Activated T-helper 1 cell treated with anti-CD3 and anti-CD28 coated beads, Interleukin-12 subunit alpha, Interleukin-12 subunit beta, Interleukin-2, Interleukin-4 antibody, amounts not matched to agents 30 ng/mL and 10 ng/mL and 1 ng/mL, durations not matched to agents 14 hours and 24 hours and 36 hours (primary cell): ENCODE measurements at places on chromosomes 7 and 10. TPM values are rescaled to one million over a fixed set of nuclear protein-coding genes. Genes with fewer than 3 reads are reported as not detected.

The MGAM2 gene
- not detected in 2 replicates for total RNA-seq

GRCh38 chr10:14306190-14306589 is 24.5 kb downstream of the FRMD4A start:
- no peak for DNase-seq
- H3K27ac ChIP-seq = no peak overlapping the region
- no peaks in the 10 kb centered on the region for H3K36me3 ChIP-seq
- H3K4me3 ChIP-seq = no peak overlapping the region
- H3K27me3 ChIP-seq = no peaks in the 10 kb centered on the region
- H3K4me1 ChIP-seq = no peaks in the 10 kb centered on the region

DNA sequence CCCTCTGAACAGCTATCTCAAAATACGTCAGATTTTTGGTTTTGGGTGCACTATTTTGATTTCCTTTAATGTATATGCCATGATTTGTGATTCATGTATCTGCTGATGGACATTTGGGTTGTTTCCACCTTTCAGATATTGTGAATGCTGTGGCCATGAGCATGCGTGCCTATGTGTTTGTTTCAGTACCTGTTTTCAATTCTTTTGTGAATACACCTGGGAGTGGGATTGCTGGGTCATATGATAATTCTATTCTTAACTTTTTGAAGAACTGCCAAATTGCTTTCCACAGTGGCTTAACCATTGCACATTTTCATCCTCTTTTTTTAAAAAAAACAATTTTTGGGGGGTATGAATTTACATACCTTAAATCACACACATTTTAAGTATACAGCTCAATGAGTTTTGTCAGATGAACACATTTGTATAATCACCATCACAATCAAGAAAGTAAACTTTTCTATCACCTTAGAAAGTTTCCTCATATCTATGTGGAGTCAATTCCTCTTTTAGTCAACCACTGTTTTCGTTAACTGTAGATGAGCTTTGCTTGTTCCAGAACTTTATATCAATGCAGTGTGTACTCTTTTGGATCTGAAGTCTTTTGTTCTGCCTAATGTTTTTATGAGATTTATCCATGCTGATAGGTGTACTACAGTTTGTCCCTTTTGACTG is 36.9 kb downstream of the CYP26A1 start:
- H3K27me3 ChIP-seq = peaks cover 7% of the 10 kb centered on the region
- H3K27ac ChIP-seq = no peak overlapping the region
- H3K4me1 ChIP-seq = no peaks in the 10 kb centered on the region
- DNase-seq = no peak

GRCh38 chr7:130818056-130818455 is 84.0 kb upstream of the KLF14 start:
- peaks cover 2% of the 10 kb centered on the region for H3K27me3 ChIP-seq
- no peaks in the 10 kb centered on the region for H3K36me3 ChIP-seq
- H3K4me1 ChIP-seq = peaks cover 9% of the 10 kb centered on the region
- H3K4me3 ChIP-seq = no peak overlapping the region
- no peak for DNase-seq
- H3K27ac ChIP-seq = no peak overlapping the region

GRCh38 chr10:101006593-101007098 is 7.0 kb downstream of the LZTS2 start:
- H3K4me3 ChIP-seq = no peak overlapping the region
- no peak for DNase-seq
- no peaks in the 10 kb centered on the region for H3K4me1 ChIP-seq

The PHYHIPL gene
- total RNA-seq = not detected in 2 replicates

The NRG3 gene
- 0.10 TPM in 1 of 2 replicates, not detected in the other for total RNA-seq

GRCh38 chr7:27129729-27130539 is 623 bp downstream of the HOXA4 start:
- peak overlapping the region; percentile 15 for H3K4me3 ChIP-seq
- H3K36me3 ChIP-seq = peaks cover 3% of the 10 kb centered on the region
- H3K4me1 ChIP-seq = peaks cover 19% of the 10 kb centered on the region
- H3K27ac ChIP-seq = no peak overlapping the region

DNA sequence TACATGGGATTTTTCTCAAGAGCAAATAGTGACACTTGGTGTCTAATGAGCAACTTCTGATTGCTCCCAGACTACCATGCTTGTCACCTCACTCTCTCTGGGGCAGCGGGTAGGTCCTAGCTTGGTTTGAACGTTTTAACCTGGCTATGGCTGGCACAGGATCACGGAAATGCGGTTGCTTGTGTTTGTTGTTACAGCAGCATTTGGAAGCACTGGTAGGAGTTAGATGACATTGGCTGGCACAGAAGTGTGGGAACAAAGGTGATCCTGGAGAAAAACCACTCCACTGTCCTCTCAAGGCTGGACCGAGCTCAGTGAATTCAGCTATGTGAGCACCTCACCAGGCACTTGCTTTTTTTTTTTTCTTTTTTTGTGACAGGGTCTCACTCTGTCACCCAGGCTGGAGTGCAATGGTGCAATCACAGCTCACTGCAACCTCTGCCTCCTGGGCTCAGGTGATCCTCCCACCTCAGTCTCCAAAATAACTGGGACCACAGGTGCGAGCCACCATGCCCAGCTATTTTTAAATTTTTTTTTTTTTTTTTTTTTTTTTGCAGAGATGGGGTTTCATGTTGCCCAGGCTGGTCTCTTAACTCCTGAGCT is 3.5 kb upstream of the PFKFB3 start:
- no peak overlapping the region for H3K27ac ChIP-seq
- no peaks in the 10 kb centered on the region for H3K27me3 ChIP-seq
- H3K4me3 ChIP-seq = no peak overlapping the region
- H3K4me1 ChIP-seq = peaks cover 41% of the 10 kb centered on the region
- no peak for DNase-seq
- H3K36me3 ChIP-seq = peaks cover 11% of the 10 kb centered on the region

The NXPH1 gene
- total RNA-seq = not detected in 2 replicates

DNA sequence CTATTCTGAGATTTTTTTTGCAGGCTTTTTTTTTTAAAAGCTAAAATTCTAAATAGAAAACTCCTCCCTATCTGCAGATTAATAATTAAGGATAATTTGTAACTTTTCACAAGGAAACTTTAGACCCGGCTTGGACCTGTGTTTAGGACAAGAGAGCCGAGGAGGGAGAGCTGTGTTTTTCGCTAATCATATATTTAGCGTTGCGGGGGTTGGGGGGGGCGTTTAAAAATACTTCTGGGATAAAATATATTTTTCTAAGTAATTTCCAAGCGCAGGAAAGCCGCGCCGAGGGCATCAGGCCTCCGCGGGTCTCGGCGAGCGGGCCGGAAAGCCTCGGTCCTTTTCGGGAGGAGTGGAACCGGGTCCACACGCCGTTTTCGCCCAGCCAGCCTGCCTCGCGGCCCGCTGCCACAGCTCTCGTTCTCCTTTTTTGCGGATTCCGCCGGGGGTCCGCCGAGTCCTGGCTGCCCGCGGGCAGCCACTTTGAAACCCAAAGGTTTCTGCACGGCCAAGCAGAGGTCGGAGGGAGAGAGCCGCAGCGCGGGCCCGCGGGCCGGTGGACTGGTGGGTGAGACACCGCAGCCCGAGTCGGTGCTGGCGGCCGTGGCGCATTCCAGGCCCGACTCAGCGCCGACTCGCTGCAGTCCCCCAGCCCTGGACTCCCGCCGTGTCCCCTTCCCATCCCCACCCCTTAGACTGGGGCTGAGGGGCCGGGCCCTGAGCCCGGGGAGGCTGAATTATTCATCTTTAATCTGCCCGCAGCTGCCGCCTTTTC is 2.3 kb downstream of the PAX2 start:
- H3K27ac ChIP-seq = peak overlapping the region; percentile 72
- DNase-seq = no peak
- H3K36me3 ChIP-seq = peaks cover 2% of the 10 kb centered on the region

The SPDYE3 gene
- not detected in 2 replicates for total RNA-seq

The AQP1 gene
- 0.12 and 0.13 TPM in 2 replicates for total RNA-seq

The AVPI1 gene
- 0.66 and 0.93 TPM in 2 replicates for total RNA-seq

- H3K4me3 ChIP-seq = no peak overlapping the region
- peaks cover 12% of the 10 kb centered on the region for H3K4me1 ChIP-seq
- DNase-seq = no peak
- H3K27me3 ChIP-seq = no peaks in the 10 kb centered on the region
- no peaks in the 10 kb centered on the region for H3K36me3 ChIP-seq
Measured at GRCh38 chr7:106542550-106543220, 118.3 kb downstream of the CCDC71L start.

The PTF1A gene
- total RNA-seq = not detected in 2 replicates

The CALML5 gene
- total RNA-seq = not detected in 2 replicates

- no peaks in the 10 kb centered on the region for H3K4me1 ChIP-seq
- no peak for DNase-seq
Measured at GRCh38 chr7:159117366-159118196, 27.1 kb downstream of the VIPR2 start.

- H3K4me1 ChIP-seq = no peaks in the 10 kb centered on the region
- no peak overlapping the region for H3K4me3 ChIP-seq
- no peaks in the 10 kb centered on the region for H3K36me3 ChIP-seq
- H3K27me3 ChIP-seq = peaks cover 10% of the 10 kb centered on the region
- DNase-seq = no peak
Measured at GRCh38 chr7:151388430-151388829, 21.4 kb downstream of the WDR86 start.

DNA sequence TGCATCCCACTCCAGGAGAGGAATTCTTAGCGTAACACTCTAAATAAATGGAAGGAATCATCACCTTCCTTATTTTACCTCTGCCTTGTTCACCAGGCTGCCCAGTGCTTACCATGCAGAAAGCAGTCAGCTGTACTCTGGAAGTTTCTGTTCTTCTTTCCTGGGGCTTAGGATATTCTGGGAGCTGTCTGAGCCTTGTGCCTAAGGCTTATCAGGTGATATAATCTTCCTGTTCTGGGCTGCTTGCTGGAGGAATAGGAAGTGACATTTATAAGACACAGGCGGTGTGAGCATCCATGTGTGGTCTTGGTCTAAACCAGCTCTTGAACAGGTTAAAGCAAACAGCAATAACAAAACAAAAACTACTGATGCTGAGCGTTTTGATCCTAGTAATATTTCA is 13.5 kb downstream of the KCTD7 start:
- H3K4me1 ChIP-seq = peaks cover 6% of the 10 kb centered on the region
- peaks cover 49% of the 10 kb centered on the region for H3K36me3 ChIP-seq
- H3K27me3 ChIP-seq = no peaks in the 10 kb centered on the region
- no peak overlapping the region for H3K4me3 ChIP-seq
- DNase-seq = no peak

GRCh38 chr7:150621376-150621775 is 10.8 kb downstream of the GIMAP6 start:
- H3K27ac ChIP-seq = peak overlapping the region; percentile 86
- peak overlapping the region; percentile 57 for H3K4me3 ChIP-seq
- H3K27me3 ChIP-seq = no peaks in the 10 kb centered on the region

DNA sequence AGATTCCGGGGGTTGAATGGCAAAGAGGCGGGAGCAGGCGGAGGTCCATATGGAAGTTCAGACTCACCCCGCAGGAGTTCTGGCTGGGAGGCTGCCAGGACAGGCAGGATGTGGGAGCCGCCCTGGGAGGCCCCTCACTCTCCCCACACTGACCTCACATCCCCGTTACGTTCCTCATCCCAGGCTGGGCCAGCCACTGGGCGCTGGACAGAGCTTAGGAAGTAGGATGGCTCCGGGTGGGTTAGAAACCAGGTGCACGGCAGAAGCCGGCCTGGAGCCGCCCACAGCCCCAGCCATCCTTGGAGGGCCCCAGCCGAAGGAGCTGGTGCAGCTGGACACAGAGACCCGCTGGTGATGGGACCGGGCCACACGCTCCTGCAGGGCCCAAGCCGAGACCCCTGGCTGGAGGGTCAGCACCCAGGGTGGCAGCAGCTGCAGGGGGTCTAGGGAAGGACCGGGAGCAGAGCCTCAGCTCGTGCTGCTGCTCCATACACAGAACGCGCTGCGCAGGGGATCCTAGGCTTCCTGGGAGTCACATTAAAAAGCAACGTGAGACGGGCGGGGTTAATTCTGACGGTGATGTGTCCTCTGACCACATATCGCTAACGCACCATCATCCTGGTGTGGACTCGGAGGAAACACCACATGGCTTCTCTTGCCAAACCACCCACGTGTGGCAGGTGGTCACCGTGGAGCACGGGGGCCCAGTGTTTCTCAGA is 98.6 kb upstream of the DIP2C start:
- no peaks in the 10 kb centered on the region for H3K4me1 ChIP-seq
- H3K27ac ChIP-seq = no peak overlapping the region
- no peak for DNase-seq
- H3K36me3 ChIP-seq = no peaks in the 10 kb centered on the region
- no peak overlapping the region for H3K4me3 ChIP-seq

GRCh38 chr10:77461636-77462296 is 175.8 kb downstream of the KCNMA1 start:
- H3K27me3 ChIP-seq = no peaks in the 10 kb centered on the region
- H3K27ac ChIP-seq = no peak overlapping the region
- H3K4me3 ChIP-seq = no peak overlapping the region

DNA sequence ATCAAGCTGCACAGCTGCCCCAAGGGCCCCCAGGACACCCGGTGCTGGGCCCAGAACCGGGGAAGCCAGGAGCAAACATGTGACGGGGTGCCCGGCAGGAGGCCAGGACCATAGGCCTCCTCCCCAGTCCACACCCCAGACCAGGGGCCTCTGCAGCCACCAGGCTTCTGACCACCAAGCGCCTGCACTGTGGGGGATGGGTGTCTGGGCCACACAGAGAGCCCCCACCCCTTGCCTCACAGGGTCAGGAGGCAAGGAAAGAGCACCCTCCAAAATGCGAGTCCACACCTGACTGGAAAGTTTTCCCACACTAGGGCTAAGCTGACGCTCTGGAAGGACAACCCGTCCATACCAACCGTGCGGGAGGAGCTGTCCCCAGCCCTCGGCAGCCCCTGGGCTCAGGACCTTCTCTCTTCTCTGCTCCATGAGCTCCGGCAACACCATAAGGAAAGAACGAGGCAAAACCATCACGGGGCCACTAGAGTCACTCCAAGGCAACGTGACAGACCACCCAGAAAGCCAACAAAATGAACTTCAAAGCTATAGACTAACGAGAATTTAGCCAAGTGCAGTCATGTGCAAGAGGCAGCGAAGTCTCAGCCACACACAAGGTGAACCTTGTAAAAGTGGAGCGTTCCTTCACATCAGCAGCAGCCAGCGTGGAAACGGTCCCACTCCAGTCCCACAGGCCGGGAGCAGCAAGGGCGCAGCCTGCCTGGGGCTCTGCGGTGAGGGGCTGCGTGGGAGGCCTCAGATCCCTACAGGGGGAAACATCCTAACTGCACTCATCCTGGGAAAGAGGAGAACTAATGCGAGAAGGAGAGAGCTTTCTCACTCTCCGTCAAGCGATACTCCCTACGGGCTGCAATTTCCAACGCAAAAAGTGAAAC is 5.1 kb downstream of the STK32C start:
- no peak for DNase-seq
- H3K36me3 ChIP-seq = no peaks in the 10 kb centered on the region
- H3K4me3 ChIP-seq = no peak overlapping the region
- H3K27ac ChIP-seq = no peak overlapping the region
- H3K4me1 ChIP-seq = no peaks in the 10 kb centered on the region
- H3K27me3 ChIP-seq = peaks cover 22% of the 10 kb centered on the region

The TUBAL3 gene
- not detected in 2 replicates for total RNA-seq

- H3K27me3 ChIP-seq = no peaks in the 10 kb centered on the region
- no peaks in the 10 kb centered on the region for H3K36me3 ChIP-seq
- H3K4me3 ChIP-seq = no peak overlapping the region
Measured at GRCh38 chr10:64115908-64116643, 594.9 kb downstream of the REEP3 start.
